LoVo (cell line): ENCODE measurements at places on chromosomes 3 and 15.

DNA sequence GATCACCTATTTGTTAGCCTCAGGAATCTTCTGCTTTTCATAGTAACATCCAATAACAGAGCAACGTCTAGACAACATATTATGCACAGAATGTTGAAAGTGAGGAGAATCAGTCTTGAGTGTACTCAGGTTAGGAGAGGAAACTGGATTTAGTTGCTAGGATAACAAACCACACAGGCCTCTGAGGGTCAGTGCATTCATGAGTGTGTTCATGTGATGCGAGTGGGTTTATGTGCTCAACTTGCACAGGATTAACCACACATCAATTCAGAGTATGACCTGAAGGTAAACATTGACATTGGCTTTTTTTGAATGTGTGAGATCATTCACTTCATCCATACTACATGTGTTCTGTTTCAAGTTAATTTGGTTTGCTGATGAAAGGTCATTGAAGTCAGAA, 287.6 kb downstream of the DIPK2A start:
- DNase-seq, result no peak

DNA sequence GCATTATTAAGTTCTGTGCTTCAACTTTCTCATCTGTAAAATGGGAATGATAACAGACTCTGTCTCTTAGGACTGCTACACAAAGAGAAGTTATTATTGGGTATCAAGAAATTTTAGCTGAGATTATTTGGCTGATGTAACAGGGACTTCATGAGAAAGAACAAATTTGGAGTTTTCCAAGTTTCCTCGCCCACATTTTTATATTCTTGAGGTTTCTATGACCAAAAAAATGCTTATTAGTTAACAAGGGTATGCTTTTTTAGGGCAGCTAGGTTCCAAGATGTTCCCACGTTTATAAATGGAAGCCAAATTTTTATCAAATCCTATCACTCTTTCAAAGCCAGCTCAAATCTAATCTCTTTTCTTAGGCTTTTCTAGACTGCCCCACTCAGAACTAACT, 50.6 kb upstream of the C3orf80 start:
- no peak for DNase-seq

- no peak for DNase-seq
Observed at GRCh38 chr15:66570842-66571478, 5.2 kb upstream of the LCTL start.

DNA sequence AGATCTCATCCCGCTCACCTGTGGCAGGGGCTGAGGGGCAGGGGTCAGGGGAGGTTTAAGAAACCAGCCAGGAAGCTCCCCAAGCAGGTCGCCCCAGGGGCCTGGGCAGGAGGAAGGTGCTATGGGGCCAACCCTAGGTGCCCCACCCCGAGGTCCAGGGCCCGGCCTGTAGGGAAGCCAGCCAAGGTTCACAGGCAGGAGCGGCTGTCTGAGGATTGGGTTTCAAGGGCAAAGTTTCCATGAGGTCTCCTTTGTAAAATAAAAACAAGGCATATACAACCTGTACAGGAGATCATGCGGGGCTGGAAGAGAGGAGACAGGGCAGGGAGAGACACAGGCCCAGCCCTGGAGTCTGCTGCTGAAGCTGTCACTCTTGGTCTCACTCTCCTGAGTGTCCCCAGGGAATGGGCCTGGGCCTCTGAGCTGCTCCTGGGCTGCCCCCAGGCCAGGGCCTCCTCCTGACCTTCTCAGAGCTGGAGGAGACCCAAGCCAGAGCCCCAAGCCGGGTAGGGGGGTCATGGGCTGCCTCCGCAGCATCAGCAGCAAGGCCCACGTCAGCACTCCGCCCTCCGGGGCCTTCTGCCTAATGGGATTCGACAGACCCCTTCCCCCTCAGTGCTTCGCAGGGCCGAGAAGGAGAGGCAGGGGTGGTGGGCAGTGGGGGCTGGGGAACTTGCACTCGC, 5.5 kb downstream of the CPLX3 start:
- no peak for DNase-seq

DNA sequence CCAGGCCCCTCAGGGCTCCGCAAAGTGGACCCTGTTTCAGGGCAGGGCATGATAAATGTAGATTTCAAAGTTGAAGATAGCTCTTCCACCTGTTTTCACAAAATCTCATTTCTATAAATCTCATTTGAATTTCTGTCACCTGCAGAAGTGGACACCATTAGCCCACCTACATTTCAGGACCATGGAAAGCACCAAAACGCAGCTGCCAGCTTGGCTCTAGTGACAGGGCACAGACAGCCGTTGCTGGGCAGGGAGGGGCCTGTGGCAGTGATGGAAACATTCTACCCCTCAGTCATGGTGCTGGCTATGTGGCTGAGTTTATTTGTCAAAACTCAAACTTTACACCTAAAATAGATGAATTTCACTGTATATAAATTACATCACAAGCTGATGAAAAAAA, 40.4 kb downstream of the PRR23E start:
- peak; percentile 10 for DNase-seq

- DNase-seq, result no peak
Observed at GRCh38 chr15:95425859-95426258, 904.6 kb upstream of the NR2F2 start.

DNA sequence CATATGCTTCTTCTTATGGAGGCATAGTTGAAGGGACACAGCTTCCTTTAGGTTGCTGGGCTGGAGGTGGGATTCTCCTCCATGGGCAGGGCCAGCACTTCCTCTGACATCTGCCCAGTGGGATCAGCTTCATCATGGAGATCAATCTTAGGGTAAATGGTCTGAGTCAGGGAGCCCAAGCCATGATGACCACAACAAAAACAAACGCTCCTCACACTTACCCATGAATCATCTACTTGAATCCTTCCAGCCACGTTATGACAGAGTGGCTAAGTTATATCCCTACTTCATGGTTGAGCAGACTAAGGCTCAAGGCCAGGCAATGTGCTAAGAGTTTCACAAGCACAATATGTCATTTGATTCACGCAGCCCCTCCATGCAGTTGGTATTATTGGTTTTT, 87.2 kb upstream of the NMNAT3 start:
- DNase-seq, result no peak

- no peak for DNase-seq
Observed at GRCh38 chr3:156030723-156031122, 89.7 kb upstream of the KCNAB1 start.

DNA sequence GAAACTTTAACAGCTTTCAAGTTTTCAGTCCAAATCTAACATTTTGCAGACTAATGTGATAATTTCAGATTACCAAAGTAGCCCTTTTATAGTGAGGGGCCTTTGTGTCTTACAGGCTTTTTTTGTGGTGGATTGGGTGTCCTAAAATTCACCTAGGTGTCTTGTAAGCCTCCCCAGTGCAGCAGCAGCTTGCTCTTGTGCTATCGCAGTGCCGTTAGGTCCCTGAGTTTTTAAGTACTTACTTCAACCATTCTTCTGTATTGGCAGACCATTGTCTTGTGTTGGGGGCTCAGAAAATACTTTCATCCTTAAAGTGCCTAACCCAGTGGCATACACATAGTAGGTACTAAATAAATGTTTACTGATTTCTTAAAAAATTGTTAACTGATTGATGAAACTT, 2.1 kb downstream of the PDE8A start:
- no peak for DNase-seq

- no peak for DNase-seq
Observed at GRCh38 chr3:196599734-196600128, 31.3 kb downstream of the FBXO45 start.

DNA sequence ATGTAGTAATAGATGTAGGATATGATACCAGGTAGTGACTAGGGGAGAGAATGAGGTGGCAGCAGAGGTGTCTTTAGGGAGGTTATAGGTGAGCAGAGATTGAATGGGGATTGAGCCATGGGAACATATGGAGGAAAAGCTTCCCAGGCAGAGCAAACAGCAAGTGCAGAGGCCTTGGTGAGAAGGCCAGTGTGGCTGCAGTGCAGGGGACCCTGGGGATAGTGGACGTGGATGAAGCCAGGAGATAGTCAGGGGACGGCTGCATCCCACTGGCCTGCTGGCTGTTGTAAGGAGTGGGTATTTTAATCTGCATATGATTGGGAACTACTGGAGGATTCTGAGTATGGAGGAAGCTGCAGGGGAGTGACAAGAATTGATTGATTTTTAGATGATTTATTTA, 62.7 kb upstream of the TRAK1 start:
- DNase-seq, result no peak

DNA sequence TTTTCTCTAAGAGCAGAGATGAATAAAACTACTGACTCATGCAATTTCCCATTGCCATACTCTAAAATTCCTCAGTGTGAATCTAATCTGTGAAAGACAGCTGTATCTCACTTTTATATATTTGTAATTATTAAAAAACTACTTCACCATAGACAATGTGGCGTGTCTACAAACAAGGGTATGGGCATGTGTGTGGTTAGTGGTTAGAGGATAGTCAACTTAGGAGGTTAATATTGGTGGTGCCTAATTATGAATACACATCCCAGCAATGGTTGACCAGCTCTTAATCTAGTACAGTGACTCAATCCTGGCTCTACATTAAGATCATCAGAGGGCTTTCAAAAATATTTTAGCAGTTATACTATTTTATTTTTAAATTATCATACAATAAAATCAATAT, 94.5 kb downstream of the GOLIM4 start:
- DNase-seq, result no peak

- no peak for DNase-seq
Observed at GRCh38 chr3:51750878-51751277, 28.2 kb downstream of the IQCF6 start.

GRCh38 chr3:102206511-102207031, 228.2 kb upstream of the ZPLD1 start:
- no peak for DNase-seq

DNA sequence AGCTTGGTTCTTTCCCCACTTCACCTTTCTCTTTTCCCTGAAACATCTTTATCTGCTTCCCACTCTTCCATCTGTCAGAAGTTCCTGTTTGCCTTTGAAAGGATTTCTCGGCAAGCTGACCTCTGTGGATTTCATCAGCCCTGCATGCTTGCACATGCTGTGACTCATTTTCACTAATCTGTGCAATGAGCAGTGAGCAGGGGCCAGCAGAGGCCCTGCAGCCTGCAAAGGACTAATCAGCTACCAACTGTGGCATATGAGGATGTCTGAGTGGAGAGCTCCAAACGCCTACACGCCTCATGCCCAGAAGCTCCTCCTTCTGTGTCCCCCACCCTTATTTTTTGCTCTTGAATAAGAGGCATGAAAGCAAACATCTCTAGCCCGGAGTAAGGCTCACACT, 333.0 kb upstream of the SEMA6D start:
- no peak for DNase-seq

GRCh38 chr15:55241891-55242290, 45.1 kb upstream of the RSL24D1 start:
- DNase-seq, result no peak

GRCh38 chr3:41137686-41138111, 61.6 kb upstream of the CTNNB1 start:
- no peak for DNase-seq

DNA sequence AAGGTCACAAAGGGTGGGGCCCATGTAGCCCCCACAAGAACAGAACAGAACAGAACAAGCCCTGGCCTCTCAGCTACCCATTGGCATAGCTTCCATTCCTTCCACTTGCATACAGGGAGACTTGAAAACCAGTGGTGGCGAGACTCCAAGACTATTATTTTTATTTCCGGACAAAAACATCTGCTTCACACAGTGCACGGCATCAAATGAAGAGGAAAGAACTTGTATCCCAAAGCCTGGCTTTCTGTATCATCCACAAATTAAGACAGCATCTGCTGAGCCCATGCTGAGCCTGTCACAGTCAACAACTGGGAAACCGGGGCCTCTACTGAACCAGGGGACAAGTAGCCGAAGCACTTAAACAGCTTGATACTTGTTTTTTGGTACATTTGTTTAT, 56.0 kb downstream of the CLEC3B start:
- no peak for DNase-seq

DNA sequence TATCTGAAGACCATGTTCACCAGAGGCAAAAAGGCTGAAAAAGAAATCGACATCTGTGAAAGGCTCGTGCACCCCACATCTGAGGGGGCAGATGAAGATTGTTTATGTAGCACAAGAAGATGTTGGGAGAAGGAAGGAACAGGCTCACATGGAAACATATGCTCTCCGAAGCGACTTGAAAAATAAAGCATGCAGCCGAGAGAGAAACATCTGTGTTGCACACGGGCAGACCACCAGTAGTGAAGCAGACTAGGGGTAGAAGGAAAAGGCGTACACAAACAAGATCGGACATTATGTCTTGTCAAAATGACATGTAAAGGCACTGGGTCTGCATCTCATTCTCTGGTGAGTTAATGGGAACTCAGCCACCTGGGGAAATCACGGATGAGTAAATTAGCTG, 356.5 kb downstream of the ZIC4 start:
- no peak for DNase-seq

DNA sequence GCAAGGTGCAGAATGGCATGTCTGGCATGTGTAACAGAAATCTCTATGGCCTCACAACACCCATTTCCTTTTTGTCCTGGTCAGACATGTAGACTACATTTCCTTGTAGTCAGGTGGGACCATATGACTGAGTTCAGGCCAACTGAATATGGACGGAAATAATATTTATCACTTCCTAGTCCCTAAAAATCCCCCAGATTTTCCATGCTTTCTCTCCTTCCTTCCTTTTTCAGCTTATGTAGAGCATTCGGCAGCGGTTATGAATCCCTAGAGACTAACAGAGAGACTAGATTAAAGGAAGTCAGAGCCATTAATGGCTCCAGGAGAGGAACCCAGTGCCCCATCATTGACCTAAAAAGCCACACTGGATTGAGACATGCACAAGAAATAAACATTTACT, 35.8 kb downstream of the SLC9A9 start:
- DNase-seq, result no peak

DNA sequence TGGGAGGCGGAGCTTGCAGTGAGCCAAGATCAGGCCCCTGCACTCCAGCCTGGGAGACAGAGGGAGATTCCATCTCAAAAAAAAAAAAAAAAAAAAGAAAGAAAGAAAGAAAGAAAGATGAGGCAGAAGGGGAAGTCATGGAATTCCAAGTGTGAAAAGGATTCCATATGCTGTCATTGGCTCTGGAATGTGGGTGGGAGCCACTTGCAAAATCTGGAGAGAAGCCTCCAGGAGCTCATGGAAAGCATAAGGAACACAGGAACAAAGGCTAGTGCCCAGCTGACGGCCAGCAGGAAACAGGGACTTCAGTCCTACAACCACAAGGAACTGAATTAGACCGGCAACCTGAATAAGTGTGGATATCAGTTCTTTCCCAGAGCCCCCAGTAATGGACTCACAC, 12.5 kb upstream of the TRAK1 start:
- no peak for DNase-seq

DNA sequence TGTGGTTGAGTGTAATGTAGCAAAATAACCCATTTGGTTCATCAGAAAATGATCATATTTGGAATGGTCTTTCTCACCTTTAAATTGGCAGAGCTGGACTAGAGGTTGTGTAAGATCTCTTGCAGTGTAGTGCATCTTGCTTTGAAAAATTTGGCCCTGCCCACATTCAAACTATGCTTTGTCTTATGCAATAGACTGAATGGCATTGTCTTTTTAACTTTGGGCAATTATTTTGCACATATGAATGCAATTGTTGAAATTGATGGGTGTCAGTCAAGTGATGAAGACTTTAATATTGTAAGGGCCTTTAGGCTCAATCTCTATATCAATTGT, 381.4 kb downstream of the GRM7 start:
- DNase-seq, result no peak

GRCh38 chr3:146975476-146975875, 370.3 kb upstream of the PLSCR5 start:
- DNase-seq, result no peak

GRCh38 chr3:124846189-124846588, 41.0 kb downstream of the ITGB5 start:
- DNase-seq, result no peak

- no peak for DNase-seq
Observed at GRCh38 chr3:157265931-157266330, 106.0 kb upstream of the CCNL1 start.
